ENCODE measurements at places on chromosomes 6 and 20. TPM values are rescaled to one million over a fixed set of nuclear protein-coding genes. Genes with fewer than 3 reads are reported as not detected.

DNA sequence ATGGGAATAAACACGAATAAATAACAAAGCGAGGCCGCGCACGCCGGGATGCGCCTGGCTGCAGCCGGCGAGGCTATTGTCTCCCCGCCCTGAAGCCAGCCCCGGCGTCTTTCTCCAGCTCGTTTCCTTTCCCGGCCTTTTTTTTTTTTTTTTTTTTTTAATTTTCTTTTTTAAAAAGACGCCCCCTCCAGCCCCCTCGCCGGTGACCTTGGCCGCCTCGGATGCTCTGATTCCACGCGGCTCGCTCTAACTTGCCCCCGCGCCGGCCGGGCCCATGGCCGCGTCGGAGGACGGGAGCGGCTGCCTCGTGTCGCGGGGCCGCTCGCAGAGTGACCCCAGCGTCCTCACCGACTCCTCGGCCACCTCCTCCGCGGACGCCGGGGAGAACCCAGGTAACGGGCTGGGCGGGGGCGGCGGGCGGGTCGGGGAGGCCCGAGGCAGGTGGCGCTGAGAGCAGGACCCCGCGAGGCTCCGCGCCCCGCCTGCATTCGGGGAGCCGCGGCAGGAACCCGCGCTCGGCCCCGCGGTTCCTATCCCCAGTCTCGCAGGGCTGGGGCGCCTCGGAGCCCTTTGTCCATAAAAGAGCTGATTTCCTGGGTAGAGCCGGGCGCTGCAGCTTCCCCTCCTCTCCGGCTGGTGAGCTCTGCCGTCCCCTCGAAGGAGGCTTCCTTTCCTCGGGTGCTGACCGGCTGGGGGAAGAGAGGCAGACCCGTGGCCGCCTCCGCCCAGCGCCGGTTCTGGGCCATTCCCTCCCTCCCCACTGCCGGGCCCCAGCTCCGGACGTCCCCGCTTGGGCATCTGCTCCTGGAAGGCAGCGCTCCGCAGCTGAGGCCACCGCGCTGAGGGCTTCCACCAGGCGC lies 631 bp downstream of the PHACTR3 start:
- H3K4me1 ChIP-seq = no peaks in the 10 kb centered on the region
- H3K27ac ChIP-seq = no peak overlapping the region
- H3K36me3 ChIP-seq = no peaks in the 10 kb centered on the region
- no peak for DNase-seq

- no peak overlapping the region for H3K4me3 ChIP-seq
- no peaks in the 10 kb centered on the region for H3K27me3 ChIP-seq
- no peak for DNase-seq
These were observed 3.7 kb upstream of the CCDC167 start for GRCh38 chr6:37503309-37503965.

DNA sequence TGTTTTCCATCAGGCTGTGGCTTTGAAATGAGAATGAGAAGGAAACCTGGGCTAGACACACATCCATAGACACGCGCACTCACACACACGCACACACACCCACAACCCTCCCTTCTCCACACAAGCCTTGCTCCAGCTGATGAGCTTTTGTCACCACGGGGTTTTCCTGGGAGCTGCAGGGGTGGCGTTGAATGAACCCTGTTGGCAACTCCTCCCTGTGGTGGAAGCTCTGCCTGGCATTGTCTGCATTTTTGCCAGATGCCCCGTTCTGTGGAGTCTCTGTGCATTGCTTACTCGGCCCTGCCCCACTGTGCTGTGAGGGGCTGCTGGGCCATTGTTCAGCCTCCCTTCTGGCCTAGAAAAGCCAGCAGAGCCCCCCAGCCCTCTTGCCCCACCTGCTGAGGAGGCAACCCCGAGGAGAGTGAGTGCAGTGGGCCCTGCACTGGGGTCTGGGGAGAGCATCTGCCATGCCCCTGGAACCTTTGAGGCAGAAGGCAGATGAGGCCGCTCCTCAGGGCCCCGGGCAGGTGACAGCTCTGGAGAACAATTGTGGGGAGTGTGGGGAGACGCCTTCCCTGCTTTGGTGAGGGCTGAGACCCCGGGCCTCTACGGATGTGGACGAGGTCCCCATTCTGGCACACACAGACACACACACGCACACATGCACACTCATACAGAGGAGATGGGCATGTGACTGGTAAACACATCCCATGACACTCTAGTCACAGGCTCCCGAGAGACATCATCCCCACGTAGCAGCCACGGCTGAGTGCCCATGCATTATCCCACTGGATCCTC lies 9.9 kb downstream of the ADIG start:
- no peak overlapping the region for H3K27ac ChIP-seq
- H3K4me1 ChIP-seq = no peaks in the 10 kb centered on the region
- no peaks in the 10 kb centered on the region for H3K36me3 ChIP-seq
- DNase-seq = no peak

GRCh38 chr6:116047173-116047933 lies 13.3 kb downstream of the FRK start:
- no peak for DNase-seq
- H3K36me3 ChIP-seq = no peaks in the 10 kb centered on the region
- H3K27ac ChIP-seq = no peak overlapping the region
- H3K4me1 ChIP-seq = no peaks in the 10 kb centered on the region
- no peaks in the 10 kb centered on the region for H3K27me3 ChIP-seq

DNA sequence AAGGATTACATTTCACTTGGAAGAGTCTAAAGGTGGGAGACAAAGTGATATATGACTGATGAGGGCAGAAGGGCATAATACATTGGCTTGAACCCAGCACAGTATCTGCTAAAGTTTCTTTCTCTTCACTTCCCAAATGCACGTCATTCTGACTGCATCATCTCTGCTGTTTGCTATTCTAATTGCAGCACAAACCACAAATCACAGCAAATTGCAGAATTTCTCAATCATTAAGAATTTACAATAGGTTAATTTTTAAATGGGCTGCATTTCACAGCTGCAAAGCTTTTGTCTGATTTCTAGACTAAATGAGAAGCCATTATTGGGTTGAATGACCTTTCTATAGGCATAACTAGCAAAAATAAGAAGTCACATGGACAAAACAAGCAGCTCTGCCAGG lies 337.0 kb downstream of the RNGTT start:
- no peaks in the 10 kb centered on the region for H3K4me1 ChIP-seq
- no peak for DNase-seq
- H3K27me3 ChIP-seq = no peaks in the 10 kb centered on the region
- H3K27ac ChIP-seq = no peak overlapping the region
- H3K4me3 ChIP-seq = no peak overlapping the region

SLC2A4RG gene
- 166 TPM for polyA plus RNA-seq

GRCh38 chr20:35253010-35253409 lies 24.9 kb downstream of the MMP24OS start:
- no peak overlapping the region for H3K4me3 ChIP-seq
- no peak overlapping the region for H3K27ac ChIP-seq
- H3K4me1 ChIP-seq = no peaks in the 10 kb centered on the region
- H3K27me3 ChIP-seq = no peaks in the 10 kb centered on the region
- no peak for DNase-seq
- no peaks in the 10 kb centered on the region for H3K36me3 ChIP-seq

- H3K27me3 ChIP-seq = no peaks in the 10 kb centered on the region
- no peak overlapping the region for H3K4me3 ChIP-seq
- no peak for DNase-seq
- peaks cover 19% of the 10 kb centered on the region for H3K36me3 ChIP-seq
- no peaks in the 10 kb centered on the region for H3K4me1 ChIP-seq
- no peak overlapping the region for H3K27ac ChIP-seq
These were observed 40.9 kb downstream of the QRSL1 start for GRCh38 chr6:106670236-106670635.

DNA sequence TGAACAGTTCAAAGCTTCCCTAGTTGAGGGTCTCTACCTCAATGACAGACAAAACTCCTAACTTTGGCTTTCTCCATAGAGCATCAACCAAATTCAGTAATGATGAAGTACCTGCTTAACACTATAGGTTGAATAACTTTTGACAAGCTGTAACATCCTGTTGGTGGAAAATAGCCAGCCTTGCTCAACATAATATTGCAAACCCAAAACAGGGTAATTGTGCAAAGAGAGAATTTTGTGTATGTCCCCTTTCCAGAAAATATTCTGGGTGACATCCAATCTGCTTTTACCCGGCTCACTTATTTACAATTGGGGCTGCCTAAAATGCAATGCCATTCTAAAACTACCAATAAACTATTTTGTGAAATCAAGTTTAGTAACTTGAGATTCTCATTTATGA lies 72.8 kb downstream of the ATXN1 start:
- peaks cover 83% of the 10 kb centered on the region for H3K4me1 ChIP-seq
- H3K27me3 ChIP-seq = no peaks in the 10 kb centered on the region
- no peak overlapping the region for H3K27ac ChIP-seq

GRCh38 chr6:89951574-89952104 lies 57.4 kb downstream of the GJA10 start:
- no peaks in the 10 kb centered on the region for H3K4me1 ChIP-seq
- no peak overlapping the region for H3K4me3 ChIP-seq
- DNase-seq = no peak
- H3K27me3 ChIP-seq = no peaks in the 10 kb centered on the region

GRCh38 chr6:71851214-71851613 lies 35.1 kb upstream of the RIMS1 start:
- no peaks in the 10 kb centered on the region for H3K36me3 ChIP-seq
- H3K27me3 ChIP-seq = no peaks in the 10 kb centered on the region
- no peaks in the 10 kb centered on the region for H3K4me1 ChIP-seq
- DNase-seq = no peak

GRCh38 chr6:68967549-68968300 lies 332.6 kb downstream of the ADGRB3 start:
- H3K27me3 ChIP-seq = no peaks in the 10 kb centered on the region
- H3K4me1 ChIP-seq = no peaks in the 10 kb centered on the region
- no peak overlapping the region for H3K4me3 ChIP-seq
- H3K27ac ChIP-seq = no peak overlapping the region

DNA sequence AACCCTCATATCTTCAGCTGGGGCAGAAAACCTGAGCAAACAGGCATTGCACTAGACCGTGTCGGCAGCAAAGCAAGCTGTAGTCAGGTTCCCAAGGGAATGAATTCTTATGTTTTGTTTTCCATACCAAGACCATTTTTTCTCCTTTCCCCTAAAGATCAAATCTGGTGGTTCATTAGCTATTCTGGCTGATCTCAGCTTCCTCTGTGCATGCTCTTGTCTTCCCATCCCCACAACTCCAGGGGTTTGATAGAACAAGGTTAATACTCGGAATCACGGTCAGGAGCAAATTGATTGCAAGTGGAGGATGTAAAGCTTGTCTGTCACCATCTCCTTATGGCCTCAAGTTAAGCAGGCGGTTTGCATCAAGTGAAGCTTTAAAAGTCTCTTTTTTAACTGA lies 778.8 kb downstream of the KIF16B start:
- H3K27me3 ChIP-seq = no peaks in the 10 kb centered on the region
- H3K4me1 ChIP-seq = no peaks in the 10 kb centered on the region
- no peak for DNase-seq
- H3K36me3 ChIP-seq = no peaks in the 10 kb centered on the region
- no peak overlapping the region for H3K27ac ChIP-seq

Data from left lung (tissue), 14 donors.